Heart right ventricle (tissue), 16 donors: ENCODE measurements at places on chromosomes 16 and 17. TPM values are rescaled to one million over a fixed set of nuclear protein-coding genes. Genes with fewer than 3 reads are reported as not detected.
A peak's percentile ranks its signal among the peaks of the same experiment; 100 is the strongest.

Gene AURKB
- not detected for total RNA-seq

Gene ITGB3
- total RNA-seq, result 4.4 TPM

- no peak overlapping the region for H3K27ac ChIP-seq
- peaks cover 32% of the 10 kb centered on the region for H3K4me1 ChIP-seq
- H3K36me3 ChIP-seq, result no peaks in the 10 kb centered on the region
- H3K4me3 ChIP-seq, result no peak overlapping the region
- H3K27me3 ChIP-seq, result no peaks in the 10 kb centered on the region
Measured at GRCh38 chr17:10022416-10022815, 117.3 kb upstream of the RCVRN start.

DNA sequence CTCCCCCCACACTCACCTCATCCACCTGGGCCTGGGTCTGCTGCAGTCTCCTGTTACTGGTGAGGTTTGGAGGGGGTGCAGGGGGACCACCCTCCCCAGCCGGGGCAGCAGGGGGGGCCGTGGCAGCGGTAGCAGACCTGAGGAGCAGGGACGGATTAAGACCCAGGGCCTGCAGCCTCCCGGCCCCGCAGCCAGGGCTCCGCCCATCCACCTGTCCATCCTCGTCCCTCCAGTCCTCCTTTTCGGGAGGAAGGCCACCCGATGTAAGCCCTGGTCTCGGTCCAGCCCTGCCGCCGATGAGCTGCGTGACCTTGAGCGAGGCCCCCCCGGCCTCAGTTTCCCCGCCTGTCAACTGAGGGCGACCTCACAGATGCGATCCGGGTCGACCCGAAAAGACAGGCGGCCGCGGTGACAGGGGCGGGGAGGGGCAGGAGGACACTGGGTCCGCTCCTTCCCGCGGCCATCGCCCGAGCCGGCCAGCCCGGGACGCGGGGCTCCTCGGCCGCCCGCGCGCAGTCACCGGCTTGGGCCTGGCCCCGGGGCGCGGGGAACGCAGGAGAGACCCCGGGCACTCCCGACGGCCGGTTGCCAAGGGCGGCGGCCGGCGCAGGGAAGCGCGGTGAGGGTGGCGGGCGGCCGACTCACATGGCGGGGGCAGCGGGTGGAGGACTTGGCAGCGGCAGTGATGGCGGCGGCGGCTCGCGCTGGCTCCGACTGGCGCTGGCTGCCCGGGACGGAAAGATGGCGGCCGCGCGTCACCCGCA is at the start of gene VAMP2:
Gene VAMP2 (minus strand): TSS at position 716 of the 764 bp plus-strand sequence. CDS start 69 bp downstream, at position 647.
- peak within 1 kb of the TSS; percentile 100 for H3K27ac ChIP-seq
- peak; percentile 81 for DNase-seq
- H3K27me3 ChIP-seq, result no peaks in the 10 kb centered on the region
- H3K36me3 ChIP-seq, result no peaks in the 10 kb centered on the region
- H3K4me1 ChIP-seq, result peaks cover 43% of the 10 kb centered on the region
- peak within 1 kb of the TSS; percentile 80 for H3K4me3 ChIP-seq

DNA sequence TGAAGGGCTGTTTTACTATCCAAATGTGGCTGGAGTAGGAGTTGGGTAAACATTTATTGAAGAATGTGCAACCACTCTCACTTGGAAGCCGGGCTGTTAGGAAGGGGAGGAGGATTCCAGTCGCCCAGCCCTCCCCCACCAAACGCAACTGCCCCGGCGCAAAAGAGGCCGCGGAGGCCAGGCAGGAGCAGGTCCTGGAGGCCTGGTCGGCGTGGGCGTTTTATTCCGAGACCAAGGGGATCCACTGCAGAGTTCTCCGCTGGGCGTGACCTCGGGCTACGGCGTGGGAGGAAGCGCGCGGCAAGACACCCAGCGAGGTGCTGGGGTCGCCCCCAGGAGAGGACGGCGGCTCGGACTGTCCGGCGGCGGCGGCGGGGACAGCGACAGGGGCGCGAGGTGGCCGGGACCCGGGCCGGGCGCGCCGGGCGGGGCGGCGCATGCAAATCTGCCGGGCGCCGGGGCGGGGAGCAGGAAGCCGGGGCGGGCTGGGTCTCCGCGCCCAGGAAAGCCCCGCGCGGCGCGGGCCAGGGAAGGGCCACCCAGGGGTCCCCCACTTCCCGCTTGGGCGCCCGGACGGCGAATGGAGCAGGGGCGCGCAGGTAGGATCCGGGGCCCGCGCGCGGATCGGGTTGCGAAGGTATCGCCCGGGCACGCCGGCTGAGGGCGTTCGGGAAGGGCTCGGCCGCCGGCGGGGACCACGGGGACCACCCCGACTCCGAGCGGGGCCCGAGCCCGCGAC is at the start of gene IL4R:
Gene IL4R (plus strand): TSS at position 553 of the 739 bp plus-strand sequence. CDS start 26,230 bp downstream, outside the sequence.
- H3K27ac ChIP-seq, result peak within 1 kb of the TSS; percentile 96
- peaks cover 4% of the 10 kb centered on the region for H3K36me3 ChIP-seq
- DNase-seq, result peak; percentile 74
